ENCODE measurements at places on chromosomes 4 and X.

DNA sequence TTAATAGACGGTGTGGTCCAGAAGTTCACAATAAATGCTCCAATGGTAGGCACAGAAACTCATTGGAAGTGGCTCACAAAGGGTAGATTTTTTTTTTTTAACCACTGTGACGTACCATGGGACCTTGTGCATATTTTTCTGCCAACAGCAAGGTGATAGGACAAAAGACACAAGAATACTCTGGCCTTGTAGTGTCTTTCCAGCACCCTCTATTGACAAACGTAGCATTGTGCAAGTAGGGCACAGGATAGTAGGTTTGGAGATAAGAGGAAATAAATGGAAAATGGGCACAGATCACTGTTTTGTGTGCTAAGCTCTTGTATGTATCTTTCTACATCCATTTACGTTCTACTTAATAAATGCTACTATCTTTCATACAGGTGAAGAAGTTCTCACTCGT, 2054.9 kb downstream of the PCDH7 start:
- peak; percentile 51 for DNase-seq

- DNase-seq: no peak
Observed at GRCh38 chr4:54226404-54227255, 2.5 kb upstream of the PDGFRA start.

- no peak for DNase-seq
Observed at GRCh38 chr4:39732728-39733127, 34.8 kb downstream of the UBE2K start.

DNA sequence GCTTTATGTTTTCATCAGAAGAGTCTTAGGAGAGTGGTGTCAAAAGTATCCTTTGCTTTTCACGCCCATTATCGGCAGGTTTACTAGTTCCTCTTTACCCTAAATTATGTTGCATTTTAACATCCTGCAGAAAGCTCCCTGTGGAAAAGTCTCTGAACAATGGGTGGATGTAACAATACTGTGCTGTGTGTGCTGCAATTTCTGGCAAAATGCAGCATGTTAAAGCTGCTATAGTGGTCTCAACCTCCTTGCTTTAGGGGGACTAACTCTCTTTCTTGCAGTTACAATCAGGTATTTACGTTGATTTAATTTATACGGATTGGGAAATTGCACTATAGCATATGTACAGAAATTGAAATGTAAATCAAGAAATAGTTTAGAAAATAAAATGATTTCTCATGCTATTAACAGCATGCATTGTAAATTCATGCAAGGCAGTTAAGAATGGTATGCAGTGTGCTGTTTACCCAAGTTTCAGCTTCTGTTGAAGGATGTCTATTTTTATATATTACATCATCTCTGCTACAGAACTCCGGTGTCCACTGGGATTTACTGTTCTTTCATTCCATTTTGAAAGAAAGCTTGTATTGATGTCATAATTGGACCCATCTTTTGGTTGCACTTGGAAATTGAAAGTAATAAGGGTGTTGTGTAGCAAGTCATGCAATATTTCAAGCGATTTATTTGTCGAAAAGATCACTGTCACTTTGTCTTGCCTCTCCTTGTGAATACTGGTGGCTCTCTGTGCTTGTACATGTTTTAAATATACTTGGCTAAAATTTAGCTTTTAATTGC, 145.7 kb downstream of the RAPGEF2 start:
- DNase-seq: peak; percentile 55

DNA sequence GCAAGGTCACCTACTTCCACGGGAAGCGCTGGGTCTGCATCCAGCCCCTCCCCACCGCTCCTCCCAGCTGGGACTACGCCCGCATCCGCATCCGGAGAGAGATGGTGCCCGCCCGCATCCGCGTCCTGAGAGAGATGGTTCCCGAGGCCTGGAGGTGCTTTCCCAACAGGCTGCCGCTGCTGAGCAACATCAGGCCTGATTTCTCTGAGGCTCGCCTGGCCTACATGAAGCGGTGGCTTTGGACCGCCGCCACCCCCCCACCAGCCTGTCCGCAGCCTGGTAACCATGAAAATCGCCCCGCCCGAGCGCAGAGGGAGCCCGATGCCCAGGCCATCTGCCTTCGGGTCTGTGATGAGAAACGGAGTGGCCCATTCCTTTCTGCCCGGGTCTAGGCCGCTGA, 18.1 kb downstream of the CLTRN start:
- no peak for DNase-seq

DNA sequence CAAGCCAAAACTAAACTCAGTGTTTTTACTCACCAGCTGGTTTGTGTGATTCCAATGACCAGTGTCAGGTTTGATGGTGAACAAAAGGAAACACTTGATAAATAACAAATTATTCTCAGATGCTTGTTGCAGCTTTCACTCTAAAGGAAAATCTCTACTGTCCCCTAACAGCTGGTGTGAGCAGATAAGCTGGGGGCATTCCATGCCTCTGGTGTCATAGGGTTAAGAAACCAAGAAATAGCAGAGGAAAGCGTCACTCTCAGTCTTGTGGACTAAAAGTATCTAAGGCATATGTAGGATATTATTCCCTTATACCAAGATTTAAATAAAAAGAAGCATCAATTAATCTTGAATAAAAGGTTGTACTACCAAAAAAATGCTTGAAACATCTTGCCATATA, 24.3 kb downstream of the TRPC5 start:
- no peak for DNase-seq

DNA sequence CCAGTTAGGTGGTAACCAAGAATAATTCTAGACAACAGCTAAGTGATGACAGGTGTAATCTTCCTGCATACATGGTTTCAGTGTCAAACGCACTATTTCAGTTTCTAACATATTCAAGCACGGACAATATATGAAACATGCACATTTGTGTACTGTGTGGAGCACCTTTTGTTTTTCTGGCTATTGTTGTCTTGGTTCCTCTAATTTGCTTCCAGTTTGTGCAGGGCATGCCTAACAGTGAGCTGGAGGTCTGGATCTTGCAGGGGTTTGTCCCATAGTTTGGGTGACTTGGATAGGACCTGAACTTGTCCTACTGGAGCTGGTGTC, 70.5 kb upstream of the TBC1D9 start:
- no peak for DNase-seq

DNA sequence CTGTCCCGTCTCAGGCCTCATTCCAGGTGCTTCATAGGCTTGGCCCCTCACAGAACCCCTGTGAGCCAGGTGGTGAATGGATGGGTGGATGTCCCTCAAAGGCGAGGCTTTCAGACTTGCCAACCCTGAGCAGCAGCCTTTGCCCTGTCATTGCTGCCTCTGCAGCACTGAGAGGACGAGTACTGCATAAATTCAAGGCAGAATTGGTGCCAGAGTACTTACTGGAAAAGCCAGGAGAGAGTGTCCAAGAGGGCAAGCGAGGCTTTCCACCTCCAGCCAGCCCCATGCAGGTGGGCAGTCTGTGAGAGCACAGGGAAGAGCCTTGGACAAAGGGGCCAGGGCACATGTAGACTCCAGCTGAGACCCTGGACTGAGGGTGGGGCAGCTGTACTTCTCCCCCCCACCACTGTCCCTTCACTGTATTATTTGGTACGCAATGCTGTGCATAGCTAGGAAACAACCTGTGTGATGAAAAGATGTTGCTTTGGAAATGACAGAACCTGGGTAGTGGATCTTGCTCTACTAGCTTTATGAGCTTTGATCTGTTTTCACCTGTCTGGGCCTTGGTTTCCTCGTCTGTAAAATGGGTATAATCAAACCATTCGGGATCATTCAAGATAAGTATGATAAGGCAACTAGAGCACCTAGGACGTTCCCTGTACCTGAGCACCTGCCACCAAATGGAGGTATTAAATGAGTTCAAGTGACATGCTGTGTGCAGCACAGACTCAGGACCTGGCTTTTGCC, 224.9 kb upstream of the PSAPL1 start:
- DNase-seq: no peak

- no peak for DNase-seq
Observed at GRCh38 chr4:8035371-8035780, 95.7 kb upstream of the AFAP1 start.

DNA sequence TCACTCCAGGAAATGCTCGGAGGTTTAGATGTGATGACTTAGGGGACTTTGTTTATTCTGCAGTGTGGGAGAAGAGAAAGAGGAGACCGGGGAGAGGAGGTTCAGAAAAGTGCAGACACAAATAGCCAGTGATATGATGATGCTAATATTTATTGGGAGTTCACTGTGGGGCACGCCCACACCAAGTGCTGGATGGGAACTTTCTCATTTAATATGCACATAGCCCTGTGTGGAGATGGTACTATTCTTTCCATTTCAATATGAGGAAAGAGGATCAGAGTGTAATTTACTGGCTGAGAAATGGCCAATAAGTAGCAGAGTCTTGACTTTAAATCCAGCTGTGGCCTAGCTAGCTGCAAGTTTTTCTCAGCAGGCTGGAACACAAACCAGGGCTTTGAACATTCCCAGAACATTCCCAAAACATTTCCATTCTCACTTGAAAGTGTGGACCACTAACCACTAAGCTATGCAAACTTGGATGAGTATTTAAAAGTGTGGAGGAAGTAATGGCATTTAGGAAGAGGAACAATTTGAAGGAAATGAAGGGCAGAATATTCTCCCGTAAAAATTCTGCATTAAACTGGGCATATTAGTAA, 231.7 kb downstream of the HS3ST1 start:
- DNase-seq: no peak

Measured in NCI-H2081 (cell line).